ENCODE measurements at places on chromosomes 7 and 10.

GRCh38 chr7:28041508-28042314 is 138.9 kb downstream of the JAZF1 start:
- no peak for DNase-seq

- DNase-seq = no peak
These were observed 524.8 kb upstream of the SORCS1 start for GRCh38 chr10:107689323-107689722.

GRCh38 chr7:20477067-20477466 is 138.4 kb upstream of the ABCB5 start:
- DNase-seq = no peak

DNA sequence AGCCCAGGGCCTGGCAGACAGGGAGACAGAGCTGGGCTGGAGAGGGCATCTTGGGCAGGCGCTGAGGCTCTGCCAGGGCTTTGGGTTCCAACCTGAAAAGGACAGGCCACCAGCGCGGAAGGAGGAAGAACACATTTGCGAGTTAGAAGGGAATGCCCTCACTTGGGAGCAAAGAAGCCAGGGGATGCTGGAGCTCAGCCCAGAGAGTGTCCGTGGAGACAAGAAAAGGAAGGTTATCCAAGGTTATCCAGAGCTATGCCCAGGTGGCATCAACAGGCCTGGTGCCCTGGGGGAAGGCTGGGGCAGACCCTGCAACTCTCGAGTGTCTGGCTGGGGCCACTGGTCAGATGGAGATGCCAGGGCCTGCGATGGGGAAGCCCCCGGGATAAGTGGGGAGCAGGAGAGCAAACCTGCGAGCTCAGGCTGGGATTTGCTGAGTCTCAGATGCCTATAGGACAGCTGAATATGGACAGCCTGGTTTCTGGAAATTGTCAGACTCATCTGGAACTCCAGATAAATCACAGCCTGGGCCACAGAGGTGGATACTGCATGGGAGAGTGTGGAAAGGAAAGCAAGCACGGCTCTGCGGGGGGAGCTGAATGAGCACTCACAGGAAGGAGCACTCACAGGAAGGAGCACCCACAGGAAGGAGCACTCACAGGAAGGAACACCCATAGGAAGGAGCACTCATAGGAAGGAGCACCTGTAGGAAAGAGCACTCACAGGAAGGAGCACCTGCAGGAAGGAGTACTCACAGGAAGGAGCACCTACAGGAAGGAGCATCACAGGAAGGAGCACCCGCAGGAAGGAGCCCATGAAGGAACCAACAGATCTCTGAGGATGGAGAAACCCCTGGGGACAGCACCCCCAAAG is 152.1 kb downstream of the ADAM12 start:
- DNase-seq = no peak

DNA sequence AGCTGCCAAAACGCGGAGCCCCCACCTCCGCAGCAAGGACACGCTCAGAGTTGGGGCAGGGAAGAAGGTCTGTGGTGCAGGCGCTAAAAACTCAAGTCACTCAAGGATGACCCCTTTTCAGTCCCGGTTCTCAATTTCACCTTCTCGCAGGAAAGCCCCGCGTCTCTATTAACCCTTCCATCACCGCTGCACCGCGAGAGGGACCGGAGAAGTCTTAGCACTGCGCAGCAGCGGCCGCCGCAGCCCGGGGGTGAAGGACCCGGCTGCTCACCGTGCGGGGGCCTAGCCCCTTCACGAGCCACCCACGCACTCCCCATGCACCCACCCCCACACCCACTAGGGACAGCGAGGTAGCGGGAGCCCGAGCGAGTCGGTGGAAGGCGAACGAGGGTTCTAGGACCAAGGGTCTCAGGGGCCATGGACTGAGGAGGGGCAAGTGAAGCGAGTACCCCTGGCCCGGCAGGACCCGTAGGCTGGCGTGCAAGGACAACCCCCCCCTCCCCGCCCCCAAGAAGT is 162.9 kb downstream of the SH3PXD2A start:
- DNase-seq = no peak

DNA sequence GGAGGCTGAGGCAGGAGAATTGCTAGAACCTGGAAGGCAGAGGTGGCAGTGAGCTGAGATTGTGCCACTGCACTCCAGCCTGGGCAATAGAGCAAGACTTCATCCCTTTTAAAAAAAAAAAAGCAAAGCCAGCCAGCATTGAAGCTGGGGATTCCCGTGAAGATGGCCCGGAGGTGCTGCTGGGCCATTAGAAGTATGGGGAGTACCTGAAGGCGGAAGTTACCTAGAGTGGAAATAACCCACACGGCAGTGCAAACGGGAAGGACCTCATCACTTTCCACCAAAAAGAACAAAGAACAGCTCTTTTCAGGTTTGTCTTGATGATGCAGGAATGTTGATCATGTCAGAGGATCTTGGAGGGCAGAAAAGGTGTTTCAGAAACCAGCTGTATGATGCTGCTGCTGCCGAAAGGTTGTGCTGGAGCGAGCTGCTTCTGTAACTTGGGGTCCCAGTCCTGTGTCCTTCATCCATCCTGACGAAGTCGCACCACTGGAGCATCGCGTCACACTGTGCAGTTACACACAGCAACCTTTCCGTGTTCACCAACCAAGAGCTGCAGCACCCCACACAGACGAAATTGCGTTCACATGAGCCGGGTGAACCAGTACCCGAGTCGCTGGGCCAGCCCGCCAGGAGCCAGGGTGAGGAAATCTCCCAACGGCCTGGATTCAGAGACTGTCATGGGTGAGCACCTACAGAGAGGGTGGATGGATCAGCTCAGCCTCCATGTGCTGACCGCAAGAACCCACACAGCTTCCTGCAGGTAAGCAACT is 8.2 kb downstream of the ZFAND2A start:
- no peak for DNase-seq

- no peak for DNase-seq
These were observed 33.8 kb downstream of the CREB5 start for GRCh38 chr7:28446131-28446530.

DNA sequence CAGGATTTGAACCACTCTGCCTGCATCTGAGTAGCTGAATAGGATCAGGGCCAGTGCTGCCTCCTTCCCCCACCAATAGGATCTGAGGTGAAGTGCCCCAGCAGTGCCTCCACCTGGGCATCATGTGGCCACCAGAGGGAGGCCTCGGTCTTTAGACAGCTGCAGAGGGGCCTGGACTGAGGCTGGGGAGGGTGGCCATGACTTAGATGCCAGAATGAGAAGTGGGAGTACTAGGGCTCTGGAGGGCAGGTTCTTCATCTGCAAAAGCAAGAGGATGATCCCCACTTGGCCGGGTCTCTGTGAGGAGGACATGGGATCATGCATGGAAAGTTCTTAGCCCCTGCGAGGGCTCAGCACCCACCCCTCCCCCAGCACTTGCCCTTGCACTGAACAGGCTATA is 56.9 kb downstream of the NEUROG3 start:
- DNase-seq = peak; percentile 11

DNA sequence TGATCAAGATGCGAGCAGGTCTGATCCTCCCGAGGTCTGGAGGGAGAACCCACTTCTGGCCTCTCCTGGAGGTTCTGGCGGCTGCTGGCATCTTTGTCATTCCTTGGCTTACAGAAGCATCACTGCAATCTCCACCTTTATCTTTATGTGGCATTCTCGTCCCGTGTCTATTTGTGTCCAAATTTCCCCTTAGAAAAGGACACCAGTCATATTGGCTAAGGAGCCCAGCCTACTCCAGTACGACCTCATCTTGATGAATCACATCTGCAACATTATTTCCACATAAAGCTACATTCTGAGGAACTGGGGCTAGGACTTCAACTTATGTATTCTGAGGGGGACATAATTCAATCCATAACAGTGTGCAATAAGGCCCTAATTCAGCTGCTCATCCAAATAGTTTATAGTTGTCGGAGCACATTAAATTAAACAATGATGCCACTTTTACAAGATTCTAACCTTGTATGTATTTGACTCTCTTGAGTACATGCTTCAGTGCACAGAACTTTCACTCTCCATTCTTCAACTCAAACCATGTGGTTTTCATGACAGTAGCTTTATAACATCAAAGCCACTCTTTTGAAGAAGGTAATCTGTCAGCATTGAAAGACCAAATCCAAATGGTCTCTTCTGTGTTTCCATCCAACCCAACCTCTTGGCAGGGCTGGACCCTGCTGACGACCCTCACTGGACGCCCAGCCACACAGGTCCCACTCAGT is 86.2 kb upstream of the DDC start:
- no peak for DNase-seq

- no peak for DNase-seq
These were observed 132.1 kb downstream of the PLCE1 start for GRCh38 chr10:94125856-94126255.

- DNase-seq = no peak
These were observed at the start of gene IKZF1 for GRCh38 chr7:50304129-50304910. Gene IKZF1, plus strand, starts transcription at chr7:50304716. Its CDS starts 14,346 bp downstream, at chr7:50319062.

DNA sequence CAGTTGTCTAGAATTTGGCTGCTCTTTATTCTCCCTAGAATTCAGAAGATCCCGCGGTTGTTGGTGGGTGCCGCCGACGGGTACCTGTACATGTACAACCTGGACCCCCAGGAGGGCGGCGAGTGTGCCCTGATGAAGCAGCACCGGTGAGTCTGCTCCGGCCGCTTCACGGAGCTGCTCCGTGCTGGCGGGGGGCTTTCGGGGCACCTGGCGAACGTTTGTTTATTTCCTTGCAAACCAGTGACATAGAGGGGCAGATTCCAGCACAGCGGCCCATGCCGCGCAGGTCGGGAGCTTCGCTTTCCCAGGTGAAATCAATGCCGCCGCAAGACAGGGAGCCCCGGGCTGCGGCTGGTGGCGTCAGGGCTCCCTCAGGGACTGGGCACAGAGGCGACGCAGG is 38.0 kb downstream of the WIPI2 start:
- DNase-seq = no peak
